ENCODE measurements at places on chromosomes 12 and 14.

GRCh38 chr14:49679271-49679670 is 8.7 kb downstream of the POLE2 start:
- no peak for DNase-seq

DNA sequence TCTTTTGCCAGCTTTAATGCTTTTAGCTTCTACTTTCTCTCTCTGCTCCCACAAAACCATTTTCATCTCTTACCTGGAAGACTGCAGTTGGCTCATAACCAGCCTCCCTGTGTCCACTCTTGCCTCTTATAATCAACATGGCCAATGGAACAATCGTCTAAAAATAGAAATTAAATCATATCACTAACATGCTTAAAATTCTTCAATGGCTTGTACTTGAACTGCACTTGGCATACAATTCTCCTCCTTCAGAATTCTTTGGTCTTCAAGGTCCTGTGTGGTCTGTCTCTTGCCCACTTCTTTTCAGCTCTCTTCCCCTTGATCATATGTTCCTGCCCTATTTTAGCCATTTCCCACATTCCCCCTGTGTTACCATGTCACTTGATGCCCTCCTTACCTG is 342.2 kb downstream of the ATP23 start:
- DNase-seq, result no peak

GRCh38 chr14:41403360-41403759 is 203.3 kb upstream of the LRFN5 start:
- no peak for DNase-seq

DNA sequence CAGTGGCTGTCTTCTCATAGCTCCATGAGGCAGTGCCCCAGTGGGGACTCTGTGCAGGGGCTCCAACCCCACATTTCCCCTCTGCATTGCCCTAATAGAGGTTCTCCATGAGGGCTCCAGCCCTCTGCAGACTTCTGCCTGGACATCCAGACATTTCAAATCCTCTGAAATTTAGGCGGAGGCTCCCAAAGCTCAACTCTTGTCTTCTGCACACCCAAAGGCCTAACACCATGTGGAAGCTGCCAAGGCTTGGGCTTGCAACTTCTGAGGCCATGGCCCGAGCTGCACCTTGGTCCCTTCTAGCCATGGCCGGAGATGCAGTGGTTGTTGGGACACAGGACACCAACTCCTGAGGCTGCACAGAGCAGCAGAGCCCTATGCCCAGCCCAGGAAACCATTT is 20.5 kb upstream of the PPP2R5C start:
- no peak for DNase-seq

DNA sequence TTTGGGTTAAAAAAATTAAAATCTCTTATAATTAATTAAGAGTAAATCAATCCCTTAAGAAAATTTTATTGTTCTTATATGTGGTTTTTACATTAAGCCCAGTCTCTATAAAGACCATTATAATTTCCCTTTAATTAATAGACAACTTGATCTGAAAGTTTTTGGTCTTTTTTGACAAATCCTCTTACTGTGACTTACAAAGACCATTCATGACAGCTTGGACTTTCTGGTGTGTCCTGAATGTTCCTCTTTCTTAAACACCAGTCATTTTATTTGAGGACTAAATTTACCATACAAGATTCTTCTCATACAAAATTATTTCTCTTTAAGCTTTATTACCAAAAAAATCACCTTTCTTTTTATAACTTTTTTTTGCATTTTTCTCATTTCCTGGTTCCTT is 368.3 kb downstream of the ADGRD1 start:
- DNase-seq, result no peak

DNA sequence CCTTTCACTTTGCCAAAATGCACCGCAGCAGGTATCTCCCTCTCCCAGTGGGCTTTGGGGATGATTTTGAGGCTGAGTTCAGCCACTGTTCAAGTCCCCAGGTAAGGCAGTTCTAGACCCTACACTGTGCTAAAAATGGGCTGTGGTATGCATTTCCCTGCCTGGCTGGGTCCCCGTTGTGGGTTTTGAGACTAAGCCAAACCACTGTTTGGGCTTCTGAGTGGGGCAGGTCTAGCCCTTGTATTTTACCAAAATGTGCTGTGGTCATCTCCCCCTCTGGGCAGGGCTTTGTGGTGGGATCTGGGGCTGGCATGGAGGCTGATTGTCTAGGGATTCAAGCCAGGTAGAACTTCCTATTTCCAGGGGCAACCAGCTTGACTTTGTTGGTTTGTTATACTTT is 13.6 kb upstream of the OR4Q3 start:
- DNase-seq, result no peak

DNA sequence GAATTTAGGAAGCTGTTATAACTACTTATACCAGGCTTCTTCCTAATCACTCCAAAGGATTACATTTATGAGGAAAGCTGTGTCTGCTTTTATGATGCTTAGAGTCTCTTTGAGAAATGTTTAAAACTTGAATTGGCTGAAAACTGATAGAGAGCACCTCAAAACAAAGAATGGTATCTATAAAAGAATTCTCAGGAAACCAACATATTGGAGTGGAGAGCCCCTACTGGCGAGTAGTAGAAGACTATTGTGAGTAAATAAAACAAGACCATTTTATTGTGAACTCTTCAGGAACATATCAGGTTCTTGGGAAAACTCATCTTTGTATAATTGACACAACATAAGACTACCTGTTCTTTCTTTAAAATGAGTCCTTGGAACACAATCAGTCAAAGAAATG is 578.6 kb downstream of the RERGL start:
- no peak for DNase-seq

GRCh38 chr14:59116984-59117415 is 71.5 kb upstream of the DAAM1 start:
- DNase-seq, result no peak

- no peak for DNase-seq
Measured at GRCh38 chr12:42589465-42590329, at the start of gene PRICKLE1. Gene PRICKLE1, minus strand, starts transcription at chr12:42589746. Its CDS starts 117,230 bp downstream, at chr12:42472516.

GRCh38 chr12:105071981-105072380 is 12.3 kb downstream of the ALDH1L2 start:
- DNase-seq, result no peak

DNA sequence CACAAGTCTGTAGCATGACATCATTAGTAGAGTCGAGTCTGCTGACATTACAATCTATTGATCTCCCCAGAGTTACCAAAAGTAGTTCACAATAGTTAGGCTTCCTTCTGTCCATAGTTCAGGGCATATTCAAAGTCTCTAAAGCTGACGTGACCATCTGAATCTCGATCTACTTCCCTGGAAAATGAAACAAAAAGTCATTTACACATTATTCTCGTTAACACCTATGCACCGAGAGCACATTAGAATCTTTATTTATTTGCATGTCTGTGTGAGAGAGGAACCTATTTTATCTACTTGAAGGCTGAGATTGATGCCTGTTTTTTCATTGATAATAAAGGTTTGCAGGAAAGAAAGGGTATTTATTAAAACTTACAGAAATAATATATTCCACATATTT is 157.4 kb downstream of the EFCAB11 start:
- DNase-seq, result no peak

- DNase-seq, result no peak
Measured at GRCh38 chr12:108621161-108621560, 12.5 kb downstream of the SELPLG start.

- DNase-seq, result no peak
Measured at GRCh38 chr12:28568118-28568517, 377.9 kb downstream of the CCDC91 start.

GRCh38 chr14:68486809-68487208 is 306.1 kb downstream of the ZFP36L1 start:
- DNase-seq, result no peak

GRCh38 chr14:23049011-23049410 is 7.0 kb downstream of the PSMB11 start:
- DNase-seq, result no peak

- DNase-seq, result peak; percentile 85
Measured at GRCh38 chr12:114209861-114210260, 196.1 kb downstream of the TBX5 start.

DNA sequence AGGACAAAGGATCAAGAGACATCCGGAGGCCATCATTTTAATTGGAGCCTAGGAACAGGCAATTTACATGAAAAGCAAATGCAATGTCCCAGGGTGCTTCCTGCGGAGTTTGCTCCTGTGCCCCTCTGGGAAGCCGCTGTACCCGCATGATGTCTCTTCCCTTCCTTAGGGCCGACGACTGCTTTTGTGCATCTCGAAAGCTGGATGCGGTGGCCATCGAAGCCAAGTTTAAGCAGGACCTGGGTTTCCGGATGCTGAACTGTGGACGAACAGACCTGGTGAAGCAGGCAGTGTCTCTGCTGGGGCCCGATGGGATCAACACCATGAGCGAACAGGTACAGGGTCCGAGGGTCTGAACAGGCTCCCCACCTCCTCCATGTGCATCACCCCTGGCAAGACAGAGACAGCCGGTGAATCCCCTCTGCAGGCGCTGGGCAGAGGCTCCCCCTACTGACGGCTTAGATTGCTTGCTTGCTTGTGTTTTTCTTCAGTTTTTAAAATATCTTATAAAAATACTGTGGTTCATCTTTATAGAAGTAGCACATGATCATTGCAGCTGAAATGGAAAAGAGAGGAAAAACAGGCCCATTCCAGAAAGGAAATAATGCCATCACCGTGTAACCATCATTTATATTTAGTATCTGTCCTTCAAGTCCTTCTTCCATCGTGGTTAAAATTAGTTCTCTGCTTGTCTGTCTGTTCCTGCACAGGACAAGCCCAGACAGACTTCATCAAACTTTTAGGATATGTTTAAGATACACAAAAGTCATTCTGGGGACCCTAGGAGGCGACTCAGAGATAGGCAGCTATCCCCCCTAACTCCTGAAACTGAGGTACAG is 75.4 kb upstream of the PWP1 start:
- DNase-seq, result peak; percentile 15

- peak; percentile 31 for DNase-seq
Measured at GRCh38 chr14:87992346-87992717, 650 bp downstream of the GALC start.

- no peak for DNase-seq
Measured at GRCh38 chr12:128439796-128440195, 172.8 kb downstream of the TMEM132C start.

GRCh38 chr12:9648701-9649531 is 20.6 kb upstream of the CLEC2D start:
- no peak for DNase-seq

DNA sequence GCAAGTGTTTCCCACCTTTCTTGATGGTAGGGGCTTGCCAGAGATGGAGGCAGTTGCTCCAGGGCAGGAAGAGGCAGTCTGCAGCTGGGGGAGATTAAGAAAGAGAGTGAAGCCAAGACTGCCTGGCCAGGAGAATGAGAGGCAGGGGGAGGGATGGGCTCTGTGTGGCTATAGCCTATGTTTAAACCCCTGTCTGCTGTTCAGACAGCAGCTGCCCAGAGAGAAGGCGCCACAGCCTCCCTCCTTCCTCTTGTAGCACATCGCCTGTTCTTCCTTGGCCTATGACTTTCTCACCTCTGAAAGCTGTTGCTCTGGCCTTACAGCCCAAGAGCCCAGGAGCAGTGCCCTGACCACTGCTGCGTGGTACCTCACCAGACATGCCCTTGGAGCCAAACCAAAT is 61.7 kb downstream of the EMP1 start:
- DNase-seq, result peak; percentile 25

GRCh38 chr12:107783406-107784376 is 9.2 kb downstream of the ASCL4 start:
- no peak for DNase-seq

DNA sequence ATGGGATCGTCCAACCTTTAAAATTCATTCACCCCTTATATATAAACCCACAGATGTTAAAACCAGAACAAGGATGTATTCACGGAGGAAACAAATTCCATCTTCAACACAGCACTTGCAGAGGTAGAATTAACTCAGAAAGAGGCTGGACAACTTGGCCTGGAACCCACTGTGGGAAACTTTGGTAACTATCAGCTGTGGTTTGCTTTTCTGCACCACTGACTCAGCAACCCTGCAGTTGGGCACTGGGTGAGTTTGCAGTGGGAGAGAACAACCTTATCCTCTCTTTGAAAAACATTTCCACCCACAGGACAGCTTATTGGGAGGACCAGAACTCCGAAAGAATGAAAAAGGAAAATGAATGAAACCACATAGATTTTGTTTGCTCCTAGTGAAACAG is 66.3 kb downstream of the ZNF664 start:
- DNase-seq, result no peak

- no peak for DNase-seq
Measured at GRCh38 chr14:30312214-30312613, 246.7 kb upstream of the G2E3 start.

GRCh38 chr14:32762886-32763285 is 175.8 kb upstream of the NPAS3 start:
- no peak for DNase-seq

GRCh38 chr12:4215229-4216186 is 58.1 kb upstream of the CCND2 start:
- no peak for DNase-seq

DNA sequence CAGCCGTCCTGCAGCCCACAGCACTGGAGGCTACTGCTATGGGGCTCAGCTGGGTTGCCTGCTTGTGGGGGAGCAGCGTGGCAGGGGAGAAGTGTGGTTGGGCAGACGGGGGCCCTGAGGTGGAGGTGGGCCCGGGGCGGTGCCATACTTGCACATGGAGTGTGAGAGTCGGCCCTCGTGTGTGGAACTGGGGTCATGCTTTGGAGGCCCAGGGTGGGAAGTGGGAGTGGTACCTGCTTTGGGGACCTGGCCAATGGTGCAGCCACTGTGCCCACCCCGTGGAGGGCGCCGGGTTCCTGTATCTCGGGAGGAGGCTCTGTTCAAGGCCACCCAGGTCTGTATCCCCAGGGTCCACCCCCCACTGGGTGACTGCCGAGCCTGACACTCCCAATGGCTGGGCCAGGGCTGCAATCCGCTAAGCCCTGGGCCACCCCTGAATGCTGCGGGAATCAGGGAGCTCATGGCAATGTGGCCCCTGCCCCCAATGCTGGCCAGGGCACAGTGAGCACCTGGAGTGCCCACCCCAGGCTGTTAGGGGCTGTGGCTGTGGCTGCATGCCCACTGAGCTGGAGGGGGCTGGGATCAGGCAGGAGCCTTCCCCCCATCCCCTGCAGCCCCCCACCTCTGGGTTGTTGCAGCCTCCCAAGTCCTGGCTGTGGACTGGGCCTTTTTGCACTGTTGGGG is 157.9 kb upstream of the SLC38A2 start:
- DNase-seq, result no peak

DNA sequence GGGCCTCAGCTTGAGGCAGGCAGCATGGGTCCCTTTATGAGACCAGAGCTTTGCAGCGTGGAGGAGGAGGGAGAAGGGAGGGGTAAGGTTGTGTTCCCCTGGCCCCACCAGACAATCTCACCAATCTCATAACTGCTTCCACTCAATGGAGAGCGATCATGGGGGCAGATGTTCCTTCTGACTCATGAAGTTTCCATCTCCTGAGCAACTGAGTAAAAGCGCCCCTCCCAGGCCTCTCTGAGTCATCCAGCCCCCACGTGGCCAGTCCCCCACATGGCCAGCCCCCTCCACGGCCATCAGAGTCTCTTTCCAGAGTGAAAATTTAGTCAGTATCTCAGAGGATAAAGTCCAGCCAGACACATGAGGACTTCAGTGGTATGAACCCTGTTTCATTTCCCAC is 39.2 kb upstream of the PLXNC1 start:
- DNase-seq, result no peak

- no peak for DNase-seq
Measured at GRCh38 chr12:41348198-41348597, 160.1 kb downstream of the PDZRN4 start.
